ENCODE measurements at places on chromosomes 1 and 21.

DNA sequence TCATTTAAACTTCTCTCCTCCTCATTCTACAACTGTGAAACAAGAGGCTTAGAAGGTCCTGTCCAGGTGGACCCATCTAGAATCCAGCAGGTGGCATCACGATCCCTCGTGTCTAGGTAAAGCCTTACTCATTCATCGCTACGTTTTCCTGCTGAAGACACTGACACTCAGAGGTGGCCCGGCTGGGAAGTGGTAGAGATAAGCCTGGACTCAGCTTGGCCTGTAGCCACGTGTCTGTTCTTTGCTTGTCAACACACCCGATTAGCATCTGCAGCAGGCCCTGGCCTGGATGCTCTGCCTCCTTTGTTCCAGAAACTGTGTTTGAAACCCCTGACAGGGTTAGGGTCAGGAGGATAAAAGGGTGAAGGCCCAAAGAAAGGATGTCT, 43.4 kb downstream of the PARP1 start:
- no peak for DNase-seq

GRCh38 chr1:247936415-247936814, 11.7 kb downstream of the OR2AJ1 start:
- DNase-seq: no peak

- no peak for DNase-seq
Measured at GRCh38 chr1:148353461-148354283, 129.4 kb downstream of the PPIAL4G start.

GRCh38 chr1:222346955-222347354, 200.9 kb downstream of the HHIPL2 start:
- no peak for DNase-seq

DNA sequence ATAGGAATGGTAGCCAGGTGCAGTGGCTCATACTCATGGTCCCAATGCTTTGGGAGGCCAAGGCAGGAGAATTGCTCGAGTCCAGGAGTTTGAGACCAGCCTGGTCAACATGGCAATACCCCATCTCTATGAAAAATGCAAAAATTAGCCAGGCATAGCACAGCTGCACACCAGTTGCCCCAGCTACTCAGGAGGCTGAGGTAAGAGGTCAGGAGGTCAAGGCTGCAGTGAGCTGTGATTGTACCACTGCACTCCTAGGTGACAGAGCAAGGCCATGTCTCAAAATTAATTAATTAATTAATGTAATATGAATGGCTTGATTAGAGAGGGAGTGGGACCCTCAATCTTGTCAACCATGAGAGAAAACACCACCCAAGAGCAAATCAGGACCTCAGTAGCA, 198.7 kb upstream of the DUSP10 start:
- no peak for DNase-seq

- DNase-seq: no peak
Measured at GRCh38 chr1:18932879-18933278, 23.6 kb downstream of the IFFO2 start.

GRCh38 chr1:29551123-29551936, 315.0 kb downstream of the PTPRU start:
- DNase-seq: no peak

DNA sequence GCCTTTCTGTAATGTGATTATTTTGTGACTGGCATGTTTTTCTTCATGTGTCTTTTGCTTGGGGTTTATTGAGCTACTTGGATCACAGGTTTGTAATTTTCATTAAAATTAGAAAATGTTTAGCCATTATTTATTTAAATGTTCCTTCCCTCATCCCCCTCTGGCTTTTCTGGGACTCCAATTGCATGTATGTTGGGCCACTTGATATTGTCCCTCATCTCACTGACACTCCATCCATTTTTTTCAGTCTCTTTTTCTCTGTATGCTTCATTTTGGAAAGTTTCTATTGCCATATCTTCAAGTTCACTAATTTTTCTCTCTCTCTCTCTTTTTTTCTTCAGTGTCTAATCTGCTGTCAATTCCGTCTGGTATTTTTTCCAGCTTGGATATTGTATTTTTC, 390.1 kb downstream of the PRDM2 start:
- no peak for DNase-seq

DNA sequence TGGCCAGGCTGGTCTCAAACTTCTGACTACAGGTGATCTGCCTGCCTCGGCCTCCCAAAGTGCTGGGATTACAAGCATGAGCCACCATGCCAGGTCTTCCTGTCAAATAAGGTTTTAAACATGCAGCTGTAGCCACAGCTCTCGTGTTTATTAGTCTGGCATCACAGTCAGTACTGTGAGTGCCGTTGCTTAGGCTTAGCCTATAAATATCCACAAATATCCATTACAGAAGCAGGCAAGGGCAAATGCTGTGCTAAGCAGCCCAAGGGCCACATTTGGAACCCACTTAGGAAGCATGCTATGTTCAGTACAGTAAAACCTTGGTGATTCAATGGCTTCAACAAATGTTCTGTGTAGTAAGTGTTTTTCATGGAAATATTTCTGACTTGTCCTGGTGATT, 75.9 kb downstream of the KIF1B start:
- DNase-seq: no peak

DNA sequence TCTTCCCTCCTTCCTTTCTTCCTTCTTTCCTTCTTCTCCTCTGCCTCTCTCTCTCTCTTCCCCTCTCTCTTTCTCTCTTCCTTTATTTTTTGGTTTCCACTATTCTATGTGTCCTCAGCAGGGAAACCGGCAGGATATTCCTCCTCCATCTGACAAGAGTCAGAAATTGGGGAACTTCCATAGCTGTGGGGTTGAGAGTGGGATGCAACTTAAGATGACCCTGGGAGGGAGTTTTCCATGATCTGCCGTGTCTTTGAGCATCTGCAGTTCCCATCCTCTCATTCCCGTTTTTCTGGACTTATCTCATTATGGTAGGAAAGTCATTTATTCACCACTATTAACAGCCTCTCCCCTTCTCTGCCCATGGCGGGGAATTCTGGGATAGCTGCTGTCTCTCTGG, 98.6 kb downstream of the NMNAT2 start:
- DNase-seq: no peak

Measured in effector memory CD8-positive, alpha-beta T cell (primary cell).